NCI-H774 (cell line): ENCODE measurements at places on chromosomes 3 and 15.

DNA sequence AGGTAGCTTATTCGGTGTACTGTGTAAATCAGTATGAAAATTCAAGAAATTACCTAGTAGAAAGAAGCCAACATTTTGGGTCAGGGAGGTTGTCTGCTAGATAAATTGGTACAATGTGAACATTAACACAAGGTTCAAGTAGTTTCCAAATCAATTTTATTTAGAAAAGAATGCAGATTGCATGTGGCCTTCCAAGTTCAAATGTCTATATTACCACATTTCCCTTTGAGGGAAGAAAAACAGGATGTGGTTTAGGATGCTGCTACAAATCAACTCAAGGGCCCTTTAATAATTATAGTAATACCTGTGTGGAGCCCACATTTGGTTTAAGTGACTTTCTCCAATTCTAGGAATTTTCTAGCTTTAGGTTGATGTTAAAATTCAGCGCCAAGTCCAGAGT, 57.5 kb downstream of the CADPS start:
- DNase-seq = no peak

GRCh38 chr15:62887113-62887570, 155.4 kb upstream of the TPM1 start:
- DNase-seq = no peak

DNA sequence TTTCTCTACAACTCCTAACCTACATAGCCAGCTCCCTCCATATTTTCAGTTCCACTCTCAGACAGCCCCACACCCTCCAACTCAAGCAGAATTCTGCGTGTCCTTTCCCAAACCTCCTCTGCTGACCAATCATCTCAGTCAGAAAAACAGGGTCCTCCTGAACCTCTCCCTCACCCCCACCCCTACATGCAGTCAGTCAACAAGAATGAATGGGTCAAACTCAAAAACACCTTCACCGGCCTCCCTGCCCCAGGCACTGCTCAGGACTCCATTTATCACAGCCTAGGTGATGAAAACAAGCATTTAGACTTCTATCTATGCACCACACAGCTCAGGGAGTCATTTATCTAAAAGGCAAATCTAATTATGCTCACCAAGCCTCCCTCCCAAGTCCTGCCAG, 32.4 kb downstream of the MYL3 start:
- no peak for DNase-seq

- no peak for DNase-seq
These were observed 389.0 kb upstream of the C2CD4B start for GRCh38 chr15:62553911-62554563.

GRCh38 chr3:23758253-23758838, 47.4 kb upstream of the UBE2E1 start:
- no peak for DNase-seq
